ENCODE measurements at places on chromosomes 3 and 15.

DNA sequence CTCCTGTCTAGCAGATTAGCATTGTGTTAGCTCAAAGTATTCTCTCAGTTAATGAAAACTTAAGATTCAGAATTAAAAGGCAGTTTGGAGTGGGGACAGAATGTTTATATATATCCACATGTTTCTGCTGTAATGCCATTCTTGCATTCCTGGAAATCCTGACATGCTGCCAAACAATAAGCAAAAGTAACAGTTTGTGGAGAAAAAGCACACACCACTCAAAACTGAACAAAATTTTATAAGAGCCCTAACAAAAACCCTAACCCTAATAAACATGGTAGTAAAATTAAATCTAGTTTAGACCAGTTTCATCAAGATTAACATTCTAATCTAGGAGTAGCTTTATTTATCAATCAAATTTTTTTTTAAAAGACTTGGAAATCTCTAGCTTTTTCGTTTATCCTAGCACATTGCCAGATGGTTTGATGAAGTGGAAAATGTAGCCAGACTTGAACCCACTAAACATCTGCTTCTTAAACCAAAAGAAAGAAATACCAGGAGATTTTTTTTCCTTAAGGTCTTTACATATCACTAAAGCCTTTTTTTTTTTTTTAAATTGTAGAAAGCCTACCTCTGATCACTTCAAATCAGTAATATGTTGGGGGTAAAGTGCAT lies 3.7 kb downstream of the TCAIM start:
- DNase-seq: peak; percentile 4

DNA sequence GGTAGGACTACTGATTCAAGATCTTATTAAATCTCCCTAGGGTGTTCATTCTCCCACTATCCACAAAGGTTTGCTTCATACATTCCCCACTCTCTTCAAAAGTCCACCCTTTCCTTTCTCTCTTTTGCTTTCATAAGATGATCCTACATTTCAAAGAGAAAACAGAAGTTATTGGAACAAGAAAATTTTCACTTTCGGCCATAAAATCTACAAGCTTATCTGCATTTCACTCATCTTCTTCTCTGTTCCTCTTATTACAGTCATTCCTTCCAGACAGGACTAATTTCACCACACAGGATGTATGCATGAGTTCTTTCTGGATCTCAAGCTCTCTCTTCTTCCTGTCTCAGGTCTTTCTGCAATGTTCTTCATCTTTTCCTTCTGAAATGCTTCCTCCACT lies 238.7 kb downstream of the ISL2 start:
- DNase-seq: no peak

GRCh38 chr15:29454506-29454905 lies 184.9 kb upstream of the NSMCE3 start:
- no peak for DNase-seq

DNA sequence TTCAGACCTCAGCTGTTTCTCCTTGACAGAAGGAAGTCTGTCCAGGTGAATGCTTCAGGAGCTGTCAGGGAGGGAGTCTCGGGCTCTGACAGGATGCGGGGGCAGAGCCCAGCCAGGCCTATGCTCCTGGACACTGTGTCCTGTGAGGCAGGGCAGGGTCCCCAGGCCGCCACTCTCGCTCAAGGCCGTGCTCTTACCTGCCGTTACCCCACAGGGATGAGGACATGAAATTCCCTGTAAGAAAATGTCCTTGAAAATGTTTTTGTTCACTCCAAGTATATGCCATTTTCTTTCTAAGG lies 63.9 kb downstream of the BOC start:
- DNase-seq: no peak

- DNase-seq: no peak
Observed at GRCh38 chr15:72511536-72511935, 37.4 kb downstream of the ARIH1 start.

DNA sequence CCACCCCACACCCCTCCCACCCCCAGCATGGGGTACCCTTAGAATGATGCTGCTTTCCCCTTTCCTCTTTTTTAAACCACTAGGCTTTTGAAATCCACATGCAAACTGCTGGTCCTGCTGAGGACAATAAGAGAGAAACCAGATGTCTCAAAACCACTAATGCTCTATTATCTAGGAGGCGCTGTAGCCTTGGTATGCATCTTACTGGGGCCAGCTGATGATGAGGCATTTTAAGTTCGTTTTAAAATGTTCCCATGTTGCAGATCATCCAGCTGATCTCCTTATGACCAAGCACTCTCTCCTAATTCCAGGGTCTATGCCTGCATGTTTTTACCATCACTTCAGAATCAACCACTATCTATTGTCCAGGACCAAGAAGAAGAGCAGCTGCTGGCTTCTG lies 1.3 kb downstream of the NME9 start:
- no peak for DNase-seq

DNA sequence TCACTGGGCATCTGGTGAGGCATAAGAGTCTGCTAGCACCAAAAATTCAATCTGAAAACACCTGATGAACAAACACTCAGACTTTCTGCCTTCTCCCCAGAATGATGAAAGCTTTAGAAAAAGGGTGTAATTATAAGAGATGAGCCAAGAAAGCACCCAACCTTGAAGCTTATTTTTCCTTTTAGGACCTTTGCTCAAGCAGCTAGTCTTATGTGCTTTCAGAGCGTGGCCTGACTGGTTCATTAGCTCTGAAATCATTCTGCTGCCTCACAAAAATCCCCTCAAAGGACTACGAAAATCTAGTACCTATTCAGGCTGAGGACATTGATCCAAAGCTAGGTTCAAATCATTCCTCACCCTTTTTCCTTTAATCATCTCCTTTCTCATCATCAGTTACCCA lies 662.3 kb downstream of the MAGI1 start:
- no peak for DNase-seq

GRCh38 chr3:43181202-43181821 lies 75.4 kb upstream of the POMGNT2 start:
- DNase-seq: no peak

GRCh38 chr3:154657218-154657617 lies 227.2 kb upstream of the GPR149 start:
- no peak for DNase-seq

GRCh38 chr3:58292866-58293265 lies 13.2 kb upstream of the RPP14 start:
- no peak for DNase-seq

- peak; percentile 34 for DNase-seq
Observed at GRCh38 chr3:50211930-50212329, 6.9 kb downstream of the SLC38A3 start.

DNA sequence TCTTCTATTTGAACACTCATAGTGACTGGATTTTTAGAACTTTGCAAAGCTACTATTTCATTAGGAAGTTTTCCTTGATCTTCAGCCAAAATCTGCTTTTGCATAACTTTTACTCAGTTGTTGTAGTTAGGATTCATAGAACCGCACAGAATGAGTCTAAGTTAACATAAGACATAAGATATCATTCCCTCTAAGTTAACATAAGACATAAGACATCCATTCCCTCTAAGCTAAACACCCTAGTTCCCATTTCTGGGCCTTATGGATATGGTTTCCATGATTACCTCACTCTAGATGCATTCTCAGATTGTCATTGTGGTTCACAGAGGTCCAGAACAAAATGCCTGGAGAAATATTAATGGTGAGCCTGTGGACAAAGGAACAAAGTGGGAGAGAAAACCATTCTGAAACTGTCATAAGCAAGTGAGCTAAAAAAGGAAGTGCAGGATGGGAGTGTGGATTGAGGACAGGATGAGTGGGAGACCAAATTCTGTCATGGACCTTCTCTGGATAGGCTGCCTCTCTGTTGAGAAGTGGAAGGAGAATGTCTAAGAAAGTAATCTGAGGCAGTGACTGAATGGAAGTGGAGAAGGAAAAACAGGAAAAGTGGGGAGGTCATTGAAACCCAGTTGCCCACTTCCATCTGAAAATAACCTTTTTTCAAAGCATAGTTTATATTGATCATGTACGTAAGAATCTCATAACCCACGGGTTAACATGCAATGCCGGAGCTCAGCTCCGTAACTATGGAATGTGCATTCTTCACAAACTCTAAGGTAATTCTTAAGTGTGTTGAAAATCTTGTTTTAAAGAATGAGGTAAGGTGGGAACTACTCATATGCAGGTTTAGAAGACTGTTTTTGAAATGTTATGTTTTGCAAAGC lies 37.4 kb upstream of the SECISBP2L start:
- no peak for DNase-seq

DNA sequence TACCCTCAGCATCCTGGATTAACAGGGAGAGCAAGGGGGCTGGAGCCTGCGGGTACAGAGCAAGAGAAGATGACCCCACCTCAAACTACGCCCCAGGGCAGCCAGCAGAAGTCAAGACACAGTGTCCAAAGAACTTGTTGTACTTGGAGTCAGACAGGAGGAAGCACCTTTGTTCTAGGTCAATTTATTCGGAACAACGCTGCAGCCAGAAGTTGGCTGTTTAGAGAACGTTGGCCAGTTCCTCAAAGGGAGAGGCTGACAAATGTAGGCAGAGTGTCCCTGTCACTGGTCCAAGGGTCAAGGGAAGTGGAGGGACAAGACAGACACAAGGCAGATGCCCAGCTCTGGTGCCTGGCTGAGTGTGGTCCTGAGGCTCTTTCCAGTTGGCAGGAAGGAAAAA lies 32.1 kb upstream of the PIAS1 start:
- DNase-seq: no peak

GRCh38 chr3:53156368-53156834 lies 4.6 kb upstream of the PRKCD start:
- no peak for DNase-seq

Data from kidney epithelial cell (primary cell).